Stimulated activated naive CD8-positive, alpha-beta T cell treated with anti-CD3 and anti-CD28 coated beads, Interleukin-15, Interleukin-2, amounts not matched to agents 100 U/mL and 50 U/mL, for 24 hours (primary cell): ENCODE measurements at places on chromosomes 3 and 15.

DNA sequence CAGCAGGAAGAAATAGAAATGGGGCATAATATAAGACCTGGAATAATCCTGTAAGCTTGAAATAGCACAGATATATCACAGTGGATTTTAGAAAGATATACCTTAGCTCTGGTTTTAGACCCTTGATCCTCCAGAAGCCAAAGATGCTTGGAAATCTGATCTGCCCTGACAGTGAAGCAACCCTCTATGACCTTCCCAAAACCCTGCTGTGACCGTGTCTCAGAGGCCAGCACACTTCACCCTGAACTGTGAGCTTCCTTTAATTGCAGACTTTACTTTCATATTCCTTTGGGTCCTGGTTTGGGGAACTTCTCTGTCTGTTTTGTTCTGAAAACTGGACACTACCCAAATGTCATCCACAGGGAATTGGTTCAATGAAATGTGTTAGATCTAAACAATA lies 13.0 kb downstream of the MECOM start:
- no peak for DNase-seq

- no peak for DNase-seq
Measured at GRCh38 chr3:126959136-126959920, 23.6 kb upstream of the PLXNA1 start.

DNA sequence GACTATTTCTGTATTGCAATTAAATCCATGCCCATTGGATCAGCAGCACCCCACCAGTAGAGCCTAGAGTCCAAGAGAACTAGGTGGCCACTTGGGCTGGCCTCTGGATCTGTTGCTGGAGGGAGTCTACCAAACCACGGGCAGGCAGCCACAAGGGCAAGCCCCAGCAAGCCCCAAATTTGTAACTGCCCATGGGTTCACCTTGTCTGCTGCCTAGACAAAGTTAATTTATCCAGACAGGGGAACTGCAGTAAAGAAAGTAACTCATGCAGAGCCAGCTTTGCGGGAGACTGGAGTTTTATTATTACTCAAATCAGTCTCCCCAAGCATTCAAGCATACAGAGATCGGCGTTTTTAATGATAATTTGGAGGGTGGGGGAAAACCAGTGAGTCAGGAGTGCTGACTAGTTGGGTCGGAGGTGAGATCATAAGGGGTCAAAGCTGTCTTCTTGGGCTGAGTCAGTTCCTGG lies 74.0 kb upstream of the TERB2 start:
- peak; percentile 48 for DNase-seq

DNA sequence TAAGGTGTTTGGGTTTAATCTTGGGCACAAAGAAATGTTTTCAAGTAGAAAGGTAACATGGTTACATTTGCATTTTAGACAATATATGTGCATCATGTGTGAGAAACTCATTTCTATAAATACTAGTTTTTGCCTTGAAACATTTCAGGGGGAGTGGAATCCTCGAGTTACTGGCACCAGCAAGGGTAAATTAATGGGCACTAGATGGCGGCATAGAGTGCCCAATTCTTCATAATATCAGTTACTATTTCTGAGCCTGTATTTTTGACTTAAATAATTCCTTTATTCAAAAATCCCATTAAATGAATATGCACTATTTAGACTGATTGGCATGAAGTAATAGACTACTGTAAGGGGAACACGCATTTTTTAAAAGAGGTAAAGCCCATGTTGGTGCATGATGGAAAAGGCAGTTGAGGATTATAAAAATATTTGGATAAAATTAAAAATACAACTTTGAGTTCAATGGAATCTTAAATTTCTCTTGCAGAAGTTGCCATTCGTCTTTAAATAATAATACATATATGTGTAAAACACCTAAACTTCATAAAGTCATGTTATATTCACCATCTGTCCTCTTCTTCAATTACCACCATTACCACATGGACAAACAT lies 106.3 kb downstream of the ZBTB20 start:
- DNase-seq: peak; percentile 39

GRCh38 chr3:38558864-38559263 lies 62.7 kb downstream of the EXOG start:
- DNase-seq: no peak

GRCh38 chr3:144424606-144425005 lies 453.0 kb downstream of the DIPK2A start:
- no peak for DNase-seq

DNA sequence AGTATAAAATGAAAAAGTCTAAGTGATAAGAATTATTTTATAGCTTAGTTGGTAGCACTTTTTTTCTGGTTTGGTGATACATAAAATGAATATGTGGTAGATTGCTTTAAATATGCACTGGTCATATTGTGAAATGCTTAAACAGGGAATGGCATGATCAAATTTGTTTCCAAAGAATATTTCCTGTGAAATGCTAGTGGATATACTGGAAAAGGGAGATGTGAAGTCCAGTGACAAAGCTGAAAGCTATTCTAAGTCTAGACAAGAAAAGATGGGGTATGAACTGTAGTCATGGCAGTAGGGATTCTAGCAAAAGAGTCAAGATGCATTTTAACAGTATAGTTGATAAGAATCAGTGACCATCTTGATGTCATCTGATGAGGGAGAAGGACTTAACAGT lies 98.9 kb upstream of the MME start:
- no peak for DNase-seq

GRCh38 chr3:159669766-159670165 lies 318.9 kb upstream of the IL12A start:
- DNase-seq: no peak

DNA sequence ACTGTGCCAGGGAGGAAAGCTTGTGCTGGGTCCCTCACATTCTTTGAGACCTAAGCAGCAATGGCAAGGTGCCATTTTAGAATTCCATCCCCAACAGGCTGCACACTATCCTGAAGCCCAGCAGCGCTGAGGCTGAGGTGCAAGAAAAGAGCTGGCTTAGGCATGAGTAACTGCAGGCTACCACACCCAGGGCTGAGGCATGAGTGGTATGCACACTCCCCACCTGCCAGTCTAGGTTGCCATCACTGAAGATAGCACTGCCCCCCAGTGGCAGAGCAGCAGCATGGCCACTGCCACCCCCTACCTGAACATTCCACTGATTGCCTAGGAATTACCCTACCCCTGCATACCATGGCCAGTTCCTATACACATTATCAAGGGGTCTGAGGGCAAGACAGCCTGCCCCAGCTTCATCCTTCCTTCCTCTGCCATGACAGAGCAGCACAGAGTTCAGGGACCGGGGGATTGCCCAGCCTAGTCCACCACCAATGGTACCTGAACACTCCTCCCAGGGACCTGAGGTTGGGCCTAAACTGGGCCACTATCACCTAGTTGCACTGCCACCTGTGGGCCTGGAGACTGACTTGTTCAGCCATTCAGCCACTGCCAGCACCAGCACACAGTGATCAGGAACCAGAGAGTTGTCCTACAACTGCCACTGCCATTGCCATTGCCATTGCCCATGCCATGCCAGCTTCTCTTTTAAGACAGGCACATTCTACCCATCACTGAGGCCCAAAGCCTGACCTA lies 129.8 kb downstream of the SATB1 start:
- DNase-seq: peak; percentile 45

DNA sequence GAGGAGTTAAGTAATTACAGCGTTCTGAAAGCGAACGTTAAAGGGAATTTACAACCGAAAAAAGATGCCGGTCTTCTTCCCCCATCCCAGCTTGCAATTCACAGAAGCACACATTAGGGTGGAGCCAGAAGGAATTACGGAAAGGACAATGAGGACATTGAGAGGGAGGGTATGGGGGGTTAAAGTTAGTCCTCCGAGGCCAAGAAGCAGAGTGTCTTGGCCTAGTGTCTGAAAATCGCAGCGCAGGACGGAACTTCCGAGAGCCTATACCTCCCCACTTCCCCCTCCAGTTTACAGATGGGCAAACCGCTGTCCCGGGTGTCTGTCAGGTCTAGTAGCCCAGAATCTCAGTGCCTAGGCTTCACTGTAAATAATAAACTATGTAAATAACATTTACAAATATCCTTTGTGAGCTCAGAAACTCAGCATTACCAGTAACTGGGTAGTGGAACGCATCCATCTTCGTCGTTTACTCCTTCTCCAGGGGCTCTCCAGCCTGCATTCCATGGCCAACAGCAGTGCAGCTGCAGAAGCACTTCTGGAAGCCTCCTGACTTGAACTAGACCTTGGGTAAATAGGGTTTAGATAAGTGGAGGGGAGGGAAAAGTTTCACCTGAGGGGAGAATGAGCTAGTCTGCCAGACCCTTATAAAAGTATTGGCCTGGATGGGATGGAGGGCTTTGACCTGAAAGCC lies 922 bp downstream of the ADPRH start:
- no peak for DNase-seq

GRCh38 chr3:138440121-138440521 lies 5.7 kb downstream of the ESYT3 start:
- no peak for DNase-seq

DNA sequence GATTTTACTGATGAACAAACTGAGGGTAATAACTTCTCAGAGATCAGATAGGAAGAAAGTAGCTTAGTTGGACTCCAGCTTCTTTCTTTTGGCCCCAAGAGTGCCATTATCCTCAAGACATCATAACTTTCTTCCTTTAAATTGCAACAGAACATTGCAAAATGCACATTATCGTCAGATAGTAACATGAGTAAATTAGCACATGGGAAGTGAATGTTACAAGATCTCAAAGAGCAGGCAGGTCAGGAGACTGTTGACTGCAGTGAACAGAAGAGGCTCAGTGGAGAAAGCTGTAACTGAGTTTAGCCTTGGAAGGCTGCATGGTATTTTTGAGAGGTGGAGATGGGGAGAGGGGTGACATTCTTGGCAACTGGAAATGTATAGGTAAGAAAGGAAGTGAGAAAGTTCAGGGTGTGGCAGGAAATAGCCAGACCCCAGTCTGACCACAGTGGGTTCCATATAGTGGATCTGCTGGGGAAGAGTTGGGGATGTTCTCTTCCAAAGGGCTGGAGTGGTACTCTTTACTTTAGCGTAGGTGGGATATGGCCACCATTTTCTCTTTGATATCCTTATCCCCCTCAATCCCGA lies 307.7 kb downstream of the RPLP1 start:
- DNase-seq: no peak

- no peak for DNase-seq
Measured at GRCh38 chr3:17287006-17287689, 402.4 kb downstream of the PLCL2 start.

DNA sequence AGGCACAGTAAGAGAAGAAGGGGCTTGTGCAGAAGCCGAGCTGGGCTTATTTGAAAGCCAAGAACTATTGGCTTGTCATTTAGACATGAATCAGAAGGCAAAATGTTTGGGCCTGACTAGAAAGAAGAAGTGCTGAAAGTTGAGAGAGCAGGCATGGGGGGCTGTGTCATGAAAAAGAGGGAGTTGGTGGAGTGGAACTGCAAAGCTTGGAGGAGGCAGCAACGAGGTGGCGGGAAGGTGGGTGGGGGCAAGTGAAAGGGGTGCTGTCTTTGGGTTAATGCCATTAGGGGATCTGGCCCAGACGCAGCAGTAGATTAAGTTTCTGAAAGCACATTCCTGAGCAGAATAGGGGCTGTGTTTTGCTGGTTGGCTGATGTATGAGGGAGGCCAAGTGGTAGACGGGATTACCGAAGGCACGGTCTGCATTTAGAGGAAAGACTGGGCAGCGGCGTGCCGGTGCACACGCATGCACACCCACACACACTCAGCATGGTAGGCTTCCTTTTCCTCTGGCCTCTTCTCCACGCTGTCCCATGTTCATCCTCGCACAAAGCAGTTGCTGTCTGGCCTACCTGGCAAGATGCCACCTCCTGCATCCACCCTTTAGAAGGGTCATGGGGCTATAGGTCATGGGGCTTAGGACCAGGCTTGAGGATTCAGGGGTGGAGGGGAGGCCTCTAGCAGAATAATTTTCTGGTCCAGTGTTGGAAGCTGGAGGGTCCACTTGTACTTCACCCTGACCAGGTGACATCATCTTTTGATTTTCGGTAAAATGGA lies 43.0 kb downstream of the BOC start:
- no peak for DNase-seq

- DNase-seq: no peak
Measured at GRCh38 chr3:17013571-17013970, 128.8 kb downstream of the PLCL2 start.

- no peak for DNase-seq
Measured at GRCh38 chr3:22507709-22508108, 695.4 kb upstream of the UBE2E2 start.

DNA sequence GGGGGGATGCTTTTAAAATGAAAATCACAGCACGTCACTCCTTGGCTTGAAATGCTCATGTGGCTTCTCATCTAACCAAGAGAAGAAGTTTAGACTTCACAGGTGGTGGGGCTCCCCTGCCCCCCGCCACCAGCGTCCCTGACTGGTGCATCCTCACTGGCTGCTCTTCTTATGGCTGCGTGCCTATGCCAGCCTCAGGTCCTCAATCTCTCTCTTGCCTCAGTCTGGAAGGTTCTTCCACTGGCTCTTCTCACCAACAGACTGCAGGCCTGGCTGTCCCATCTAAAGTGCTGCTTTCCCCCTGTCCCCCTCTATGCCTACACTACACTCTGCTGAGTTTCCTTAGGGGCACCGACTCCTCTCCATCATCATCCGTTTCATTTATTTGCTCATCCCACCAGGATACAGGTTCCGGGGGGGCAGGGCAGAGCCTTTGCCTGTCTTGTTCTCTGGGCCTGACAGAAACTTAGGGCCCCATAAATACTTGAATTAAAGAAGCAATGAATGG lies 20.6 kb downstream of the ABTB1 start:
- DNase-seq: no peak
